Sigmoid colon (tissue), 7 donors: ENCODE measurements at places on chromosomes 3 and 15. TPM values are rescaled to one million over a fixed set of nuclear protein-coding genes. Genes with fewer than 3 reads are reported as not detected.

The TRH gene
- not detected for total RNA-seq

The CCR1 gene
- 2.2 TPM for total RNA-seq

The PRR20G gene
- total RNA-seq, result not detected

The TLR9 gene
- 0.55 TPM for total RNA-seq

The SCN5A gene
- total RNA-seq, result 1.9 TPM

The CPLX3 gene
- not detected for total RNA-seq

The GOLGA6L4 gene
- 2.5 TPM for total RNA-seq

The CHRNA7 gene
- total RNA-seq, result 1.4 TPM

The GASK1A gene
- total RNA-seq, result 8.1 TPM

GRCh38 chr3:131912255-131912654, 122.6 kb downstream of the CPNE4 start:
- no peak for DNase-seq

GRCh38 chr3:68891280-68891943, 40.9 kb downstream of the TAFA4 start:
- no peak for DNase-seq

GRCh38 chr3:175383371-175383770, 524.2 kb downstream of the NAALADL2 start:
- DNase-seq, result no peak

DNA sequence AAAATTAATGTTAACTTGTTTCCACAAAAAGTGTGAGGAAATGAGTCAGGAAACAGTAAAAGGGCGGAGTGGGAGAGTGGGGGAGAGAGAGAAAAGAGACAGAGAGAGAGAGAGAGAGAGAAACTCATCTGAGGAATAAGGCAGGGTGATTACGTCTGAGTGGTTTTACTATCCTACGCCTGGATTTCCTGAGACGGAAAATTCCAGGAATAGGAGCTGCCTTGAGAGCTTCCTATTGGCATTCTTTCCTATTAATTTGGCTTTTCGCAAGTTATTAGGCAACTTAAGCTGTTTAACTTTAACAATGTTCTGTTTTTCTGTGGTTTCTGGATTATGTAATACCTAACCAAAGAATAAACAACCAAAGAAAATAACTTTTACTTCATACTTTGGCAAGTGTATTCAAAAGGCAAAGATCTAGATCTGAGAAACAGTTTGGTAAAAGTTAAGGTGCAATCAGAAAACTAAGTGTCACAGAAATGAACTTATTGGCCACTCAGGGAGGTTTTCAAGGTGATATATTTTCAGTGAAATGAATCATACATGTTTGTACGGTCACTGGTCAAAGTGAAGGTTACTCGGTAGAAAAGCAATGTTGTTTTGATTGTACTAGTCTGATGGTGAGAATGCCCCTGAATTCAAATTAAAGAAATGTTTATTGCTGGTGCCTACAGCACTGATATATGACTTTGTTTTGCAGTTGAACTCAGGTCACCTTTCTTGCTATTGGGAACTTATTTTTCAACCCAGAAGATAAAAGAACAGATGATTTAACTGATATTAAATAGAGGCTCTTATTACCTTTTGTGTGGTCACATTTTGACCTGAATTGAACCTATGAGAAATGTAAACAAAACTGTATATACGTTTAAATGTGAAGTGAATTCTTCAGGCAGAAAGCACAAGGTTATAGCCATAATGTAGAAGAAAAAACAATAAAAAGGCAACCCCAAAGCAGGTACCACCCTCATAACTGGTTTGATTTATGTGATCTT, 39.9 kb upstream of the TNFSF10 start:
- peak; percentile 74 for DNase-seq

DNA sequence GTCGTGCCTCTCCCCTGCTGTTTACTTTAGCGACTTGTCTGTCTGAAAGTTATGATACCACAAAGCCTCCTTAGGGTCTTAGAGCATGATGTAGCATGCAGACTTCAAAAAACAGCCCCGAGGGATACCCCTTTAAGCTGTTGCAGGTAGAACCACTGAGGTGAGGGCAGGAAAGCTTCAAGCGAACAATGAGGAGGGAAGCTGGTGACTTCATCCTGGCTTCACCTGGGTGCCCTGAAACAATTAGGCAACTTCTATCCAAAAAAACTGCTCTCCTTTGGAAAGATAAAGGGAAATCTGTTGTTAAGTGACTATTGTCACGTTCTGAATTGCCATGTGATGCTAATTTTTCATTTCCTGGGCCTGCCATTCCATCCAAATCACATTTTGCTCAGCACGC, 231.6 kb downstream of the SOX2 start:
- no peak for DNase-seq

DNA sequence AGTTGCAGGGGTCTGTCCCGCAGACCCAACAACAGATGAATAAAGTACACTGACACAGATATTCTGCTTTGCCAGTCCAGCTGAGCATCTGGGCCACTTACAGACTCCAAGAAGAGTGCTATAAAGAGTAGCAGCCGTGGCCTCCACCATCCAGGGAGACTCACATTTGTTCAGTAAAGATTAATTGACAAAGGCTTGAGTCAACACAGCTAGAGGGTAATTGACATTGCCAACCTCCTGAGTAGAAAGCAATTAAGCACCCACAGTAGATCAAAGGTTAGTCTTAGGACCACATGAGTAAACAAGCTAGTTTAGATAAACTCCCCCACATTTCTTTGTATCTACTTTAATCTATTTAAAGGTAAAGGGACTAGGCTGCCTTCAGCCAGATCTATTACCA, 16.3 kb upstream of the CRTC3 start:
- DNase-seq, result no peak

- no peak for DNase-seq
Observed at GRCh38 chr3:124292329-124292728, 300.4 kb upstream of the ROPN1 start.

- no peak for DNase-seq
Observed at GRCh38 chr15:82393671-82394070, 35.9 kb upstream of the GOLGA6L9 start.

- no peak for DNase-seq
Observed at GRCh38 chr3:120224237-120224636, 60.8 kb downstream of the GPR156 start.

DNA sequence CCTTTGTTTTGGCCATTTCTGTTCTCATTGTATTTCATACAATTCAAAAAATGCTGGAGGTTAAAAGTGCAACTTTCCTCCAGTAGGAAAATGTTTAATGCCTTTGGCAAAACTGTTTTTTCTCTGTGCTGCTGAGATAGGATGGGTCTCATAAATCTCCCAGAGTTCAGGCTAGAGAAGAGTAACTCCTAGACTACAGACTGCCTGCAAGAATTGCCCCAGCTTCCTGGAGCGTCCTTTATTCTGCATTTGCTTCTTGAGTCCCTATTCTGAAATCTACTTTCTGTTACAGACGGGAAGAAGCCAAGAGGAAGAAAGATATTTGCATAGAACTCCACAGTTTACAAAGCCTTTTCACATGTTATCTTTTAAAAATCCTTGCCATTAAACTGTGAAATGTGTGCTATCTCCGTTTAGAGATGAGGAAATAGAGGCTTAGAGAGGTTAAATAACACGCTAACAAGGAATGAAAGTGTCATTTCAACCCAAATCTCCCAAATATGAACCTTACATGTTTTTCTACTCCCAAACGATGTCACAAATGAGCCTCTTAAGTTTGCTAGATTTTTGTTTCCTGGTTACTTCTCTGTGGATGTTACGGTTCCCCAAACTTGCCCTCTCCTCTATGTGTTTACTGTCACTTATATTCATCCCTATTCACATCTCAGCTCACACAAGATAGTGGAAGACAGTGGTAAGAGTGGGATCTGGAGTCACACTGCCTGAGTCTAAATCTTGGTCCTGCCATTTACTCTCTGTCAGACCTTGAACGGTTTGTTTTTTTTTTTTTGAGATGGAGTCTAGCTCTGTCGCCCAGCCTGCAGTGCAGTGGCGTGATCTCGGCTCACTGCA, 17.4 kb downstream of the NANOGP8 start:
- DNase-seq, result no peak

GRCh38 chr3:140597792-140598191, 80.1 kb upstream of the TRIM42 start:
- DNase-seq, result no peak

GRCh38 chr3:171323938-171324536, 136.2 kb downstream of the TNIK start:
- no peak for DNase-seq

DNA sequence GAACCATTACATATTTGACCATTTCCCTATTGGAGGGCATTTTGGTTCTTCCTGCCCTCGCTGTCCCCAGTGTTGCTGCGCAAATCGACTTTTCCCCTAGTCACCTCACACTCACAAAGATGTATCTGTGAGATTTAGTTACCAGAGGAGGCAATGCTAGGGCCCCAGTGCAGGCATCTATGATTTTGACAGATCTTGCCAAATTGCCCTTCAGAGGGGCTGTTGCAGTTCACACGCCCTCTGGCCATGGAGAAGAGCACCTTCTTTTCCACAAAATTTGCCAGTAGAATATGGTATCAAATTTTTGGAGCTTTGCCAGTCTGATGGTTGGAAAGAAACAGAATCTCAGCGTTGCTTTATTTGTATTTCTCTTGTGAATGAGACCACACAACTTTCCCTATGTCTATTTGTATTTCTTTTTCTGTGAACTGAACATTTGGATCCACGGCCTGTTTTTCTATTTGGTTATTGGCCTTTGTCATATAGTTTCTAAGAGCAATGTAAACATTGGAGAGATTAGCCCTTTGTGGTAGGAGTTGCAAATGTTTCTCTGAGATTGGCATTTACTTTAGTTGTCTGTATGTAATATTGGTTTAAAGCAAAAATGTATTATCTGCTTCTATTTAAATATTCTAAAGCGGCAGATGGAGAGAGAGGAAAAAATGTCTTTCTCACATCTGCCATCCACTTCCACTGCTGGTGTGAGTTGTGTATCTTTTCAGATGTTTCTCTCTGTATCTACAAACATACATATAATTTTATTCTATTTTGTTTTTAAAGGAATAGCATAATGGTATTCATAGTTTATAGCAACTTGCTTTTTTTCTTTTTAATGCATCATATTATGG, 66.1 kb downstream of the DNASE1L3 start:
- DNase-seq, result no peak

- DNase-seq, result no peak
Observed at GRCh38 chr3:42216302-42216701, 49.7 kb downstream of the CCK start.

DNA sequence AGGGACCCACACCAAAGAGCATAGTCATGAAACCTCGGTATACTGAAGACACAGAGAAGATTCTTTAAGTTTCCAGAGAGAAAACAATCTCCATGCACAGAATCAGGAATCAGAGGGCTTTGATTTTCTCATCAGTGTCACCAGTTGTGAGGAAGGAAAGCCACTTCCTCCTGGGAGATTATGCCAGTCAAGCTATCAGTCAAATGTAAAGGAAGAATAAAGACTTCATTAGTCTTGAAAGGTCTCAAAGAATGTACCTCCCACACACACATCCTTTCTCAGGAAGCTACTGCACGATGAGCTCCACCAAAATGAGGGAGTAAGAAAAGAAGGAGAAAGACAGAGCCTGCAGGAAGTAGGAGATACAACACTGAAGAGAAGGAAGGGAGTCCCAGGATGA, 486.3 kb downstream of the SHQ1 start:
- no peak for DNase-seq

DNA sequence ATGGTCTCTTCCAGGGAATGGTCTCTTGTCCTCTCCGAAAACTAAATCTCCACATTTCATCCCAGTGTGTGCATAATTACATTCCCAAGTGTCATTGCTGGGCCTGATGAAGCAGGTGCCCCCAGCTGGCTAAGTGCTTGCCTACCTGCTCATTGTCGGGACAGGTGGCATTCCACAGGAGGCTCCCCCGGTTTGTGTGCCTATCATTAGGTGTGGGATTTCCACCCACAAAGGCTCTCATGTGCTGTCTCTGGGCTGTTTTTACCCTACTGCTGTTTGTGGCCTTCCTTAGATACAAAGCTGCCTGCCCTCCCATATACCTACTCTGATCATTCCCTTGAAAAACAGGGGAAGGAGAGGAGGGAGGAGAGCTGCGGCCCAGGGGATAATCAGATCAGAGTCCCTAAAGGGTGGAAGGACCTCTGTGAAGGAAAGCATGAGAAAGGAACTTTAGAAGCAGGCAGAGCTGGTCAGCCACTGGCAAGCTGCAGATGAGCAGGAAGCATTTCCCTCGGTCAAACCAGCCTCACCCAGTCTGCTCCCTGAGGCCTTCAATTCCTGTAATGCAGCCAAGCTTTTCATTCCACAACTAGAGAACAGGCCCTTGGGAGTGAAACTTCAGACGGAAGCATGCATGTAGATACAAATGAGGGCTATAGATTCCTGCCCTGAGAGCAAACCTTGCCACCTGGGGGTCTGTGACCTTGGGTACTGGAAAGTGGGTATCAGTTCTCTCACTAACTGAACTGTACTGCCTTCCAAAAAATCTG, 60.7 kb upstream of the HEG1 start:
- no peak for DNase-seq

GRCh38 chr3:123508178-123508577, 59.3 kb upstream of the ADCY5 start:
- no peak for DNase-seq

DNA sequence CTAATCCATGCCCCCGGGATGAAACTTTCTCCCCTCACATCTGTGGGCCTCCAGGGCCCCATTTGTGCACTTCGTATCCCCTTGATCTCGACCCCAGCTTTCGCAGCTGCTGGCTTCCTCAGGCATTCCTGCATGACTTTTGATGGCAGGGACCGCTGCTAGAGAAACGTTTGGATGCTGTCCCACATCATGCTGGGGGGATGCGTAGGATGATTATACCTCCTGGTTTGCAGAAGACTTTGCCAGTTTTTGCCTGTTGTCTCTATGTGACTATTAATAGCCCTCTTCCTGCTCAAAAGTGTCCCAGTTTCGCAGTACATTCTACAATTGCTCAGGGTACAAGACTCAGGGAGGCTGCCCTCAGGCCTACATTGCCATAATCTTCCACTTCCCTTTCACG, 10.4 kb upstream of the KCNAB1 start:
- DNase-seq, result no peak

- DNase-seq, result no peak
Observed at GRCh38 chr3:141915016-141915415, 38.6 kb downstream of the ATP1B3 start.
